ENCODE measurements at places on chromosomes 2 and 18.

- no peak for DNase-seq
Observed at GRCh38 chr18:13649397-13650390, 76.7 kb downstream of the FAM210A start.

DNA sequence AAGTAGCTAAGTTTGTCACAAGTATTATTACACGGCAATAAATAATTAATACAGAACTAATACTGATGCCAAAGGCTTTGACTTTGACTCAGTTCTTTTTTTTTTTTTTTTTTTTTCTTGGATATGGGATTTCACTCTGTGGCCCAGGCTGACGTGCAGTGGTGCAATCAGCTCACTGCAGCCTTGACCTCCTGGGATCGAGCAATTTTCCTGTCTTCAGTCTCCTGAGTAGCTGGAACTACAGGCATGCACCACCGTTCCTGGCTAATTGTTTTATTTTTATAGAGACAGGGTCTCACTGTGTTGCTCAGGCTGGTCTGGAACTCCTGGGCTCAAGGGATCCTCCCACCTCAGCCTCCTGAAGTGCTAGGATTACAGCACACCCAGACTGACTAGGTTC is 284.5 kb downstream of the SS18 start:
- no peak for DNase-seq

DNA sequence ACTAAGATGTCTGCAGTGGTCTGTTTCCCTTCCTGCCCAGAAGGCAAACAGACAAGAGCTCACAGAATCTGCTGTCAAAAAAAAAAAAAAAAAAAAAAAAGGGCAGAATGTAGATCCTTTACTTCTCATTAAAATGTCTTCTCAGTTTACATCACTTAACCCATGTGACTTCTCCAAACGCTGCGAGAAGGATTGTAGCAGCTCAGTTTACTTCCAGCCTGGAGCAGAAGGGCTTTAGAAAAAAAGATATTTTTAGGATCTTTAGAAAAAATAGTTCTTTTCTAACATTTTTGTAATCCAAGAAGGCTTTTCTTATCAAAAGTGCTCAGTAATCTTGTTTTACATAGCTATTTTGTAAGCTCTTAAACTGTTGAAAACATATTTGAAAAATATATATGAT is 425.4 kb downstream of the CNTNAP5 start:
- no peak for DNase-seq

DNA sequence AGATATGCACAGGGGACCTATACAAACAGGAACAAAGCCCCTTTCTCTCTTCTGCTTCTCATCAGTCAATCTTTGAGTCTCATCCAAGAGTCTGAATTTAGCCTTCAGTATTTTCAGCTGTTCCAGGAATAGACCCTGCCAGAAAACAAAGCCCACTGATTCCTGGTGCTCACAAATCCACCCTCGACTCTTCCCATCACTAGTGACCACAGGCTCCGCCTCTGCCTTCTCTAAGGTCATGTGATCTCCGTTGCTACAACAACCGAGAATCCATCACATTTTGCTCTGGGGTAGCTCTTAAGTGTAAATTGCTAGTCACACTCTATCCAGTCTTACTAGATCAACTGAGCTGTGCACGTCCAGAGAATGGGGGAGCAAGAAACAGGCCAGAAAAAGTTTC is 46.4 kb upstream of the SPTBN1 start:
- DNase-seq = no peak

DNA sequence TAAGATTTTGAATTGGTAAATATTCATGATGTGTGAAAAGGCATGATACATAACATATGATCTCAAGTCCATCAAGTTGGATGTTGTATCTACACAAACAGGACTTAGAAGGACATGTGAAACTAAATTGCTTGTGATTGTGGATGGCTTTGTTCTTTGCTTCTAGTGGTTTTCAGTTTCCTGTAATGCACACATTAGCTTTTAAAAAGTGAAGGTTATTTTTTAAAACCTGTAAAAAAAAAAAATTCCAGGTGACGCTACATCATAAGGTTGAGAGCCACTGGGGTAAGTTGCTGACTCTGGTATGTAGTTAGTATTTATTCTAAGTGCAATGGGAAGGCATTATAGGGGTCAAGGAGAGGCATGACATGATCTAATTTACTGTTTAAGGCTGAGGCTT is 48.4 kb upstream of the TMEM247 start:
- DNase-seq = no peak

DNA sequence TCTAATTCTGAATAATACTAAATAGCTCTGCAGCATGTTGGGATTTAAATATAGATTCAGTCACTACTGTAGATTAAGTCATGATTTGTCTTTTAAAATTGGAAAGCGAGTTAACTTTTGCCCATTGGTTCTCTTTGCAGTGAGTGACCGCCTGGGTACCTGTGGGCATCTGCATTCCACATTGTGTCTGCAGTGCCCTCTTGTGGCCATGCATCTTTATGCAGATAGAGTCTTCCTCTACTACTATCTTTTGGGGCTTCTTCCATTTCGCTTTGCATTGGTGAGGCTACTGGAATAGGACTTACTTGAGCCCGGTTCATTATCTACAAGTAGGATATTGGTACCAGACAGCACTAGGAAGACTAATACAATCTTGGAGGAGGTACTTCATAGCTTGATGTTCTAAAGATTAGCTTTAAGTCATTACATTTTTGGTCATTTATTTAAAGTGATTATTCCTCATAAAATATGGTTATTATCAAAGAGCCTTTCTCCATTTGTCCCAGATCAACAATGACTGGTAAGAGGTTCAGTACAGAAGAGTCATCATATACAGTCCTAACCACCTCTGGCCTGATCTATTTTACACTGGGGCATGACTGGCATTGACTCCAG is 203.0 kb downstream of the SOCS6 start:
- DNase-seq = peak; percentile 21

All from stimulated activated naive CD4-positive, alpha-beta T cell (primary cell).